ENCODE measurements at places on chromosomes 2 and 18.
A peak's percentile ranks its signal among the peaks of the same experiment; 100 is the strongest.

GRCh38 chr2:125386074-125386473, 1269.9 kb upstream of the GYPC start:
- DNase-seq: no peak

DNA sequence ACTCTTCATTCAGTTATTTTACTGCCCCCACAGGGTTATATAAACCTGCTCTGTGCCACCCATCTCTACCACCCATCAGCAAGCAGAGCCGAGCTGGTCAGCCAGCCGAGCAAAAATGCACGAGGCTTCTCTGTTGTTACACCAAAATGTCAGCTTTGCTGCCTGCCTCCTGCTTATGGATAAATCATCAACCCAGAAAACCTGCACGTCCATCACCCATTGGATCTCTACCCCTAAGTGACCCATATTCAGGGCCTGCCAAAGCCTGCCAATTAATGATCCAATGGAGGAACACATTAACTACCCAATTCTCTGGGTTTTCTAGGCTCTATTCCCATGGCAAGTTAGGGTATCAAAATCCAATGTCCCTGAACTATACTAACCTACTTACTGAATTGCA, 365.5 kb upstream of the ACVR2A start:
- no peak for DNase-seq

- DNase-seq: no peak
Observed at GRCh38 chr2:240112914-240113690, 23.0 kb downstream of the COPS9 start.

GRCh38 chr2:191318037-191318728, 73.0 kb downstream of the MYO1B start:
- DNase-seq: no peak

DNA sequence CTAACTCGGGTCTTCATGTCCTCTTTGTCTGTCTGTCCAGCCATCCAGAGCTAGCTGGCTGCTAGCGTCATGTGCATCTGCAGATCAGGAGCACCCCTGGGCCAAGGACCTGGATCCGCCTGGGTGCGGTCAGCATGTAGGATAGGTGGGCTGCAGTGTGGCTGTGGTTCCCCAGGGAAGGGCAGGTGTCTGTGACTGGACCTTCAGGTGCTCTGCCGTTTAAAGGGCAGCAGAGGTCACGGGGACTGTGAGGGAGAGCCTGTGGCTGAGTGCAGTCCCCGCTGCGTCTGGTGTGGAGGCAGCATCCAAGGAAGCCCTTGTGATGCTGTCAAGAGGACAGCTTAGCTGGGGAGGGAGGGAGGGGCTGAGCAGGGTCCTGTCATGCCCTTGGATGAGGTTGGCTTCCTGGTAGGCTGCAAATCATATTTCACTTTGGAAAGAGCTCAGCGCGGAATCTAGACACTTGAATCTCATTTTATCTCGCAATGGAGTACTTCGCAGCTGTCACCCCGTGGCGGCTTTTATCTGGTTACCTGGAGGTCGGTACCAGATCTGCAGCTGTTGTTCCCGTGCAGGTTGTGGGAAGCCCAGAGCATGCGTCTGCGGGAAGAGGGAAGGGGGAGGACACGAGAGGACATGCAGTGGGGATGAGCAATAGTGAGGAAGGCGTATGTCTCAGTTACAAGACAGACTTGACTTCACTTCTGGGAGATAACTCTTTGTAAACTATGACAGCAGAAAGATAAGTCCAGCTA, 5.9 kb upstream of the RALB start:
- peak; percentile 69 for DNase-seq

DNA sequence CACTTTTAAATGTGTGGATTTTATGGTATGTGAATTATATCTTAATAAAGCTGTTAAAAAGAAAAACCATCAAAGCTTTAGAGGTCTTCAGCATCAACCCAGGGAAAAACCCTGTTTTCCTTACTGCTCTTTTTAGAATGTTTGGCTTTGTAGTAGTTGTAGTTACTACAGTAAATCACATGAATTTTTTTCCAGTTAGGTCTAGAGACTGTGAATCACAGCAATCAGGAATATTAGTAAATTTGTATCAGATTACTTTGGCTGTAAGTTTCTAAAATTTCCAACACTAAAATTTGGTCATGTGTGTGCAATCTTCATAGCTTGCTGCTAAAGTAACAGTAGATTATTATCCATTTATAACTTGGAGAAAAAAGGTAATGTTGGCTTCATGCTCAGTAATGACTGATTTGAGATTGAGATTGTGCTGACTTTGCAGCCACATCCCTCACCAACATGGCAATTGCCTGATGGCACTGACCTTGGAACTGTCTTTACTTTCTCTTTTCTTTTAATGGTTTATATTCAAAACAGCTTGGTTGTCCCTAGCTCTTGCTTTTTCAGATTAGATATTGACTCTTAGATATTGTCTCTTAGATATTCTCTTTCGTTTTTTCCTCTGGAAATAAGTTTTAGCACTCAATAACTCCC, 41.1 kb downstream of the LCLAT1 start:
- no peak for DNase-seq

GRCh38 chr2:236776695-236777251, 207.1 kb downstream of the ACKR3 start:
- no peak for DNase-seq

- no peak for DNase-seq
Observed at GRCh38 chr2:69600425-69600824, 43.1 kb downstream of the AAK1 start.

GRCh38 chr2:71693286-71694270, 240.2 kb downstream of the DYSF start:
- DNase-seq: no peak

DNA sequence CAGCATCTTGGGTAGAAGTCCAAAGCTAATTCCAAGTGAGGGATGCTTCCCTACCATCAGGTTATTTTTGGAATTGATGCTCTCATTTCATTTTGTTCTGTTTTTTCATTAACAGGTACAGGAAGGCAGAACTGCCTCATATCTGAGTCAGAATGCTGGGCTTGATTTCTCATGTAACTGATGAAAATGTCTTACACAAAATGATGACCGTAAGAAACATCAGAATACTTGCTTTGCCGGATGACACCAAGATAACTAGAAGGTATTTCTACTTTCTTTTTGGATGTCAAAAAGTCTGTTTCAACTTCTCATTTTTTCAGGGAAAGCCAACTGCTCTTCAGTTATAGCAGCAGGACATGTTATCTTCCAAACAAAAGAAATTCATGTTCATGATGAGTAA, 62.6 kb downstream of the ETAA1 start:
- no peak for DNase-seq

GRCh38 chr2:69386789-69387734, at the start of gene GFPT1:
GFPT1 (minus strand) TSS chr2:69387227; CDS start chr2:69387071, 156 bp downstream.
- peak; percentile 97 for DNase-seq

DNA sequence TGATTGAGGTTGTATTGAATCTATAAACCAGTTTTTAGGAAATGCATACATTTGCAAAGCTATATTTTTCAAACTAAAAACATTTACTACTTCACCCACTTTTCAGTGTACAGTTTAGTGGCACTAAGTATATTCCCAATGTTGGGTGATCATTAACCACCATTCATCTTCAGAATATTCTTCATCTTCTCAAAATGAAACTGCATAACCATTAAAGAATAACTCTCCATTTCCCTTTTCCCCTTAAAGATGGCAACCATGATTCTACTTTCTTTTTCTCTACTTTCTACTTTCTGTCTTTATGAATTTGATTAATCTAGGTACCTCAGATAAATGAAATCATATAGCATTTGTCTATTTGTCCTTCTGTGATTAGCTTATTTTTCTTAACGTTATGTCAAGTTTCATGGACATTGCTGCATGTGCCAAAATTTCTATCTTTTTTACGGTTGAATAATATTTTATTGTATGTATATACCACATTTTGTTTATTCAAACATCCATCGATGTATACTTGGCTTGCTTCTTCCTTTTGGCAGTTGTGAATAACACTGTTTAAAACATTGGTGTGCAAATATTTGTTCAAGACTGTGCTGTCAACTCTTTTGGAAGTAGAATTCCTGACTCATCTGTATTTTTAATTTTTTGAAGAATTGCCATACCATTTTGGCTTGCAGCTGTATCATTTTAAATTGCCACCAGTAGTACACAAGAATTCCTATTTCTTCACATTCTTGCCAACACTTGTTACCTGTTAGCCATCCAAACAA, 104.9 kb downstream of the RPRM start:
- no peak for DNase-seq

GRCh38 chr2:39603436-39603835, 62.3 kb upstream of the TMEM178A start:
- no peak for DNase-seq

DNA sequence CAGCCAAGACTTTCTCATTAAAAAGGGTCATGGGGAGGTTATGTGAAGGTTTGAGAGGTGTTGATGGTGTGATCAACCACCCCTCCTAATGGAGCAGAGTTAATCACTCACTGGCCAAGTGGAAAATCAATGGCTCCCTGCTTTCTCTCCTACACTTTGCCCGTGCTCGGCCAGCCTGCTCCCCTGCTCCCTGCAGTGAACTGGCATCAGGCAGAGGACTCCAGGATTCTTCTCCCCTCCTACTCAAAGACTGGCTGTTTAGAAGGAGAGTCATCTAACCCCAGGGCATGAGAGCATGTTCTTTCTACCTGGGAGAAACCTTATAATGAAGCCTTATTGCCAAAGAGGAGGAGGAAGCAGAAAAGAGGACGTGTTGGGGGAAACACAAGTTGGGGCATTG, 74.9 kb downstream of the SGPP2 start:
- DNase-seq: no peak

- DNase-seq: no peak
Observed at GRCh38 chr2:142819411-142819810, 58.1 kb upstream of the KYNU start.

All from WERI-Rb-1 (cell line).